Mammary epithelial cell (primary cell): ENCODE measurements at places on chromosomes 12 and 14. TPM values are rescaled to one million over a fixed set of nuclear protein-coding genes. Genes with fewer than 3 reads are reported as not detected.

The NPAS3 gene
- total RNA-seq = 0.33 TPM

The WNT1 gene
- not detected for total RNA-seq

The SELPLG gene
- 0.50 TPM for total RNA-seq

The DHRS2 gene
- not detected for total RNA-seq

The MLF2 gene
- total RNA-seq = 294 and 345 TPM in 2 replicates

The INHBE gene
- 0.27 and 0.42 TPM in 2 replicates for total RNA-seq

The CCND2 gene
- total RNA-seq = 358 and 483 TPM in 2 replicates

The SYNE3 gene
- 3.5 TPM for total RNA-seq
